ENCODE measurements at places on chromosomes 2 and 18.

- no peak for DNase-seq
Measured at GRCh38 chr2:60652832-60653340, 99.4 kb upstream of the BCL11A start.

DNA sequence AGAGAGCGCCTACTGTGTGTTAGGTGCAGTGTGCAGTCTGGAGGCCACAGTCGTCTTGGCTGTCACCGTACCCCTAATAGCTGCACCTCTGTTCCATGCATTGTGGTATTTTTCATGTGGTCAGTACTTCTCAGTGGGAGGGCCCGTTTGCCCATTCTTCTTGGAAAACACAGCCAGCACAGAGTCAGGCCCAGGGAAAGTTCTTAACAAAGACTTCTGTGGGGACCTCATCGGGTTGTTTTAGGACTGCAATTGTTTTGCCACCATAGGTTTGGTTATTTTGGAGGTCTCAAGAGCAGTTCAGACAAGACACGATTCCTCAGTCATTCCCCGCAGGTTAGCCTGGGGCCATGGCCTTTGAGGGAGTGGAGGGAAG is 62.3 kb downstream of the SMIM21 start:
- DNase-seq: no peak

DNA sequence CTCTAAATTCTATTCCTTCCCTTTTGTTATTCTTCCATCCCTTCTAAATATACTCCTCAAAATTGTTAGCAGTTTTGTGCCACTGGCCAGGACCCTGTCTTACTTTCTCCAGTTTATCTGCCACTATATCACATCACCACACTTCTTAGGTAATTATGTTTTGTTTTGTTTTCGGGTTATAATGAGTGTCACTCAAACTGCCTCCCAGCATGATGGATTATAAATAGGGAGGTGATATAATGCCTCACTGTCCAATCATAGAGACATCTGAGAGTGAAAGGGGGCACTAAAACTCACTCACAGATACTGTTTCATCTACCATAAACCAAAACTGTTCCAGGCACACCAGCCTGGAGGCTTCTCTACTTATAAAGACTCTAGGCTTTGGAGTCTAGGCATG is 3.5 kb downstream of the RSAD2 start:
- DNase-seq: no peak

DNA sequence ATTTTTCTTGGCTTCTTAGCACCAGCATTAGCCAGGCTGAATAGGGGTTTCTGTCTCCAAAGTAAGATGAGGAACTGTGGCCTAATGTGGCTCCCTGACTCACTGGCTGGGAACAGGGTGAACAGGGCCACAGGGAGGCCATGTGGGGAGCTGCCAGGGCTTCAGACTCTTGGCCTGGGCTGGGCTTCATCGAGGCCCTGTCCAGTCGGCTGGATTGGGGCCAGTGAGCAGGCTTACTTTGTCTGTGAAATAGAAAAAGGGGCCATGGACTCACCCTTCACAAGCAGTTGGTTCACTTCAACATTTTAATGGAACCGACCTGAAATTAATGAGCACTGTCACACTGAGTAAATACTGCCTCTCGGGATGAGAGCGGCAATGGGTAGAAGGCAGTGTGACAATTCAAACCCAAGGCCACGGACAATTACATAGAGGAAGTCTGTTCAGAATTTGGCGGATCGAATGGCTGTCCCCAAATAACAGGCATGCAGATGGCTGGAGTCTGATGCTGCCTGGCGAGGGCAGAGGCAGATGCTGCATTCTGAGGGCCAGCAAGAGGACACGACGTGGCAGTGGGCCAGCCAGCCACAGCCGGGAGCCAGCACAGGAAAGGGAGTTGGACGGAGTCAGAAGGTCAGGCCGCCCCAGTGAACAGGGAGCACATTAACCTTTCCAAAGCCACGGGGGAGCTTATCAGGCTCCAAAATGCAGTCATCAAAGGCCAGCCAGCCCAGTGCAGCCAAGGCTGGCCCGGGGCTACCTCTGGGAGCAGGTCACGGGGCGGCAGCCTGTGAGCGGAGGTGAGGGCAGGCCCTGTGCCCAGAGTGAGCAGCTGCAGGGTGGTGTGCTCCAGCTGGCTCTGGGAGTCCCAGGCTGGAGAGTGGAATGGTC is 146.6 kb upstream of the REV1 start:
- DNase-seq: no peak

DNA sequence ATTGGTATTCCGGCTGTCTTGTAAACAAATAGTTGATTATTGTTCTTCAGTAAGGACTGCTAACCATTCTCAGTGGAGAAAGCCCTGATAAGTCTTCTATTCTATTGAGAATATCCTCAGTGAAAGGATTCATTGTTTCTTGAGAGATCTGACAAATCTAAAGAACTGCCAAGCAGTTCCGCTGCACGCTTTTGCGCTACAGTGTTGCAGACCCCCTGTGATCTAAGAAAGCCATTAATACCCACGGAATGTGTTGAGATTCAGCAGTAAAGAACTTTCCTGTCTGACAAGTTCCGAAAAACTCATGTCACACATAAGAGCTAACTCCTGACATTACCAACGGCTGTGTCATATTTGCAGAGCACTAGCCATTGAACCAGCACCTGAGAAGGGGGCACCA is 63.8 kb downstream of the ZNF236 start:
- DNase-seq: no peak

DNA sequence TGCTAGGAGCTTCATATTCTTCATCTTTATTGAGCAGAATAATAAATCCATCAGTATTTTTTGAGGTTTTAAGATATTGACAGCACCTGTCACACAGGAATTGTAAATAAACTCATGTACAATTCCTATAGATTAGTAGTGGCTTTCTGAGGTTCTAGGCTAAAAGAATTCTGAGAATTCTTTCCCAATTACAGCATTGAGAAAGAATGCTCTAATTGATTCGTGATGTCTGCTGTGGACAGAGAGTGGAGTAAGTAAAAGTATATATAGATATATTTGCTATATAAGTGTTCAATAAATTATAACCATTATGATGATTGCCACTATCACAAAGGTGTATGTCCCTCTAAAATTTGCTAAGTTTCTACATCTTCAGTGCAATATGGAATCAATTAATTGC is 186.5 kb upstream of the NRP2 start:
- no peak for DNase-seq

GRCh38 chr18:31680831-31681568 is 3.4 kb downstream of the B4GALT6 start:
- DNase-seq: peak; percentile 20

- no peak for DNase-seq
Measured at GRCh38 chr2:117686699-117687098, 127.8 kb upstream of the DDX18 start.

GRCh38 chr2:79512442-79513401 is at the start of gene CTNNA2:
Gene CTNNA2 (plus strand): TSS chr2:79513051.
- peak; percentile 96 for DNase-seq

DNA sequence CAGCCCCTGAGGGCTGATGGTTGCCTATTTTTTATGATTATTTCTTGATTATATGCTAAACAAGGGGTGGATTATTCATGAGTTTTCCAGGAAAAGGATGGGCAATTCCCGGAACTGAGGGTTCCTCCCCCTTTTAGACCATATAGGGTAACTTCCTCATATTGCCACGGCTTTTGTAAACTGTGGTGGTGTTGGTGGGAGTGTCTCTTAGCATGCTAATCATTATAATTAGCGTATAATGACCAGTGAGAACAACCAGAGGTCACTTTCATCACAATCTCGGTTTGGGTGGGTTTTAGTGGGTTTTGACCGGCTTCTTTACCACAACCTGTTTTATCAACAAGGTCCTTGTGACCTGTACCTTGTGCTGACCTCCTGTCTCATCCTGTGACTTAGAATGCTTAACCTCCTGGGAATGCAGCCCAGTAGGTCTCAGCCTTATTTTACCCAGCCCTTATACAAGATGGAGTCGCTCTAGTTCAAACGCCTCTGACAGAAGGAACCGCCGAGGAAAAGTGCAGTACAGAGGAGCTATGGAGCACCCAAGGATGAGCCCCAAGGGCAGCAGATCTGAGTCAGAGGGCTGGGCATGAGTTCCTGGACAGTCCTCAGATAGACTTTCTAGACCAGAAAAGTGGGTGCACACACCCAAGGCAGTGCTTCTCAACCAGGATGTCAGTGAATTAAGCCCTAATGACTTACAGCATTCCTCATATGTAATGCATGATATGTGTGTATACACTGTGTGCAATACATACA is 37.1 kb upstream of the ASAP2 start:
- no peak for DNase-seq

DNA sequence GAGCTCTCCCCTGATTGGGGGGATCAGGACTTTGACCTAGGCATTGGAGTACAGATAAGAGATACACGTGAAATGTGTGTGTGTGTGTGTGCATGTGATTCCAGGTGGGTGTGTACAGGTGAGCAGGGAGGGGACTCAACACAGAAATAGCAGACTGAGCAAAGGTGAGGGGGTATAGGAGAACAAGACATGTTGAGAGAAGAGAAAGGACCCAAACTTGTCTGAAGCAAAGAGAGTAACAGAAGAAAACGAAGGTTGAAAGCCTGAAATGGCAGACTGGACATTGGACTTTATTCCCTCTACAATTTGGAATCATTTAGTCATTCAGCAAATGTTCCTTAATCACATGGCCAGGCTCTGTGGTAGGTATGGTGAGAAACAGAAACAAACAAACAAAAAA is 23.3 kb downstream of the MRO start:
- no peak for DNase-seq

DNA sequence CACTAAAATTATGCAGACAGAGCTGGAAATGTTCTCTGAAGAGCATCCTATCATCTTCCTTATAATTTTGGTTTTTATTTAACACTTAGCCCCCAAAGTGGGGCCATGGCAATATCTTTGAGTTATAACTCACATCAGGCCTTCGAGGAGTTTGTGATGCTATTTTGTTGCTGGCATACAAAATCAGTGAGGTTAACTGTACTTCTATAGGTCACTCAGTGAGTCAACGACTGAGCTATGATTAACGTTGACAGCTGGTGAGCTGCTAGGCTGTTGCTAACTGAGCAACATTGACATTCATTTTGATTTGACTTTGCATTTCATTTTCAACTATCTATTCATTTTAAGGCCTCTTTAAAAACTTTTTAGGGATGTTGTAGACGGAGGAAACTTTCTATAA is 50.0 kb downstream of the GPD2 start:
- no peak for DNase-seq

- no peak for DNase-seq
Measured at GRCh38 chr2:208674919-208675318, 268.3 kb downstream of the PTH2R start.

GRCh38 chr2:160558531-160558930 is 64.9 kb upstream of the RBMS1 start:
- no peak for DNase-seq

- DNase-seq: peak; percentile 72
Measured at GRCh38 chr2:212726403-212726802, 187.8 kb upstream of the ERBB4 start.

- peak; percentile 35 for DNase-seq
Measured at GRCh38 chr2:86213699-86214502, 14.6 kb downstream of the MRPL35 start.

DNA sequence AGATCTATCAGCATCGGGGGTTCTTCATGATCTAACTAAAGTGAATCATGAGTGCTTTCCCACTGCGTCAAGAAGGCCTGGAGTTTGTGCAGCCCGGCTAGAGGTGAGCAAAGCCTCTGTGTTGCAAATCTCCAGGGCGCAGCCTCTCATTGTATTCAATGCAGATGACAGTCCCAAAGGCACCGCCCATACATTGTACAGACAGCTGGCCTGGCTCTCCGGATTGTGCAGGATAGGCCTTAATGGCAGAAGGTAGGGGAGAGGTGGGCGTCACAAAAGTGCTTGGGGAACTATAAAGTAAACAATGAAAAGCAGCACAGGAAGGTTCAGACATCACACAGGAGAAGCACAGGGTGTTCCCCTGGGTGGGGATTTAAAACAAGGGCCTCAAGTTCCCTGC is 907 bp upstream of the GYPC start:
- DNase-seq: no peak

DNA sequence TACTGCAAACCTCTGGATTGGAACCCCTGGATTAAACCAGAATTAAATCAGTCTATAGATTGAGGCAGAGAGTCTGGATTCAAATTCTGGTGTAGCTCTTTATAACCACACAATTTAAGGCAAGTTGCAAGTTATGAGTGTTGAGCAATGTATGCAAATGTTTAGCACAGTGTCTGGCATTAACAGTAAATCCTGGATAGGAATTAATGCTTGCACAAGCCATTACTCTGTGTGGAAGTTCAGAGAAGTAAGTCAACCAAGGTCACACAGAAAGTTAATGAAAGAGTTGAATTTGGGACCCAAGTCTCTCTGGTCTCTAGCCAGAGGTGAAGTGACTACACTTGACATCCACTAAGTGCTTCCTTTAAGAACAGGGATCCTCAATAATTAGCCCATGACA is 2.0 kb upstream of the MARCO start:
- DNase-seq: no peak

- DNase-seq: peak; percentile 68
Measured at GRCh38 chr18:25896178-25896780, 194.1 kb downstream of the SS18 start.

- DNase-seq: no peak
Measured at GRCh38 chr2:168053676-168054075, 193.7 kb downstream of the STK39 start.

DNA sequence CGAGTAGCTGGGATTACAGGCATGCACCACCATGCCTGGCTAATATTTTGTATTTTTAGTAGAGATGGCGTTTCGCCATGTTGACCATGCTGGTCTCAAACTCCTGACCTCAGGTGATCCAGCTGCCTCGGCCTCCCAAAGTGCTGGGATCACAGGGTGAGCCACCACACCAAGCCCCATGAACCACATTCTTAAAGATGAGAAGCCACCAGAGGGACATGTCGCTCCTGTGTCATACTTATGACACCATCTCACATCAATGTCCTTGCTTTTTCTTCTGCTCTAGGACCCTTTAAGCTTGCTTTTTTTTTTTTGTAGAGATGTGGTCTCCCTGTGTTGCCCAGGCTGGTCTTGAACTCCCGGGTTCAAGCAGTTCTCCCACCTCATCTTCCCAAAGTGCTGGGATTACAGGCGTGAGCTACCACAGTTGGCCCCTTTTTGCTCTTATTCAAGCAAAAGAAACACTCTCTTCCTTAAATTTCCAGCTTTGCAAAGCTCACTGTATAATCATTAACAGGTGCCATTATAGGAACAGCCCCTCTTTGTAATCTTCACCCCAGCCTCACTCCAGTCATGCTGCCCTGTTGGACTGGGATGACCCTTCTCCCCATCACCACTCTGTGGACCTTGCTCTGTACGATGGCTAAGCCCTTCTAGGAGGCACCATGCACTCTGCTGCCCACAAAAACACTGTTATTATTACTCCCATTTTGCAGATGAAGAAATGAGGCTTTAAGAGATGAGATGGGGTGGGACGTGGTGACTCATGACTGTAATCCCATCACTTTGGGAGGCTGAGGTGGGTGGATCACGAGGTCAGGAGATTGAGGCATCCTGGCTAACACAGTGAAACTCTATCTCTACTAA is 10.8 kb upstream of the KCNG3 start:
- no peak for DNase-seq

GRCh38 chr18:47968721-47969120 is 38.3 kb upstream of the SMAD2 start:
- DNase-seq: no peak

DNA sequence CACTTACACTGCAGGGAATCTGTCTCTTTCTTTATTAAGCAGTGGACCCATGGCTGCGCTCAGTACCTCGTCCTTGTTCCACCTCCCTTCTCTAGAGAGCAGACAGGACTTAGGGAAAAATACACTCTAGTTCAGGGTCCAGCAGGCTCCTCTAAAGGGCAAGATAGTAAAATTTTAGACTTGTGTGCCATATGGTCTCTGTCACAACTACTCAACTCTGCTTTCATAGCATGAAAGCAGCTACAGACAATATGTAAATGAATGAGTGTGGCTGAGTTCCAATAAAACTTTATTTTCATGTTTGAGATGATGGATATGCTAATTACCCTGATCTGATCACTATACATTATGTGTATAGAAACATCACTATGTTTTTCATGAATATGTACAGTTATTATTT is 163.1 kb downstream of the BABAM2 start:
- no peak for DNase-seq
